ENCODE measurements at places on chromosomes 3 and 15.

GRCh38 chr3:9969632-9970019 is 17.0 kb downstream of the EMC3 start:
- no peak for DNase-seq

DNA sequence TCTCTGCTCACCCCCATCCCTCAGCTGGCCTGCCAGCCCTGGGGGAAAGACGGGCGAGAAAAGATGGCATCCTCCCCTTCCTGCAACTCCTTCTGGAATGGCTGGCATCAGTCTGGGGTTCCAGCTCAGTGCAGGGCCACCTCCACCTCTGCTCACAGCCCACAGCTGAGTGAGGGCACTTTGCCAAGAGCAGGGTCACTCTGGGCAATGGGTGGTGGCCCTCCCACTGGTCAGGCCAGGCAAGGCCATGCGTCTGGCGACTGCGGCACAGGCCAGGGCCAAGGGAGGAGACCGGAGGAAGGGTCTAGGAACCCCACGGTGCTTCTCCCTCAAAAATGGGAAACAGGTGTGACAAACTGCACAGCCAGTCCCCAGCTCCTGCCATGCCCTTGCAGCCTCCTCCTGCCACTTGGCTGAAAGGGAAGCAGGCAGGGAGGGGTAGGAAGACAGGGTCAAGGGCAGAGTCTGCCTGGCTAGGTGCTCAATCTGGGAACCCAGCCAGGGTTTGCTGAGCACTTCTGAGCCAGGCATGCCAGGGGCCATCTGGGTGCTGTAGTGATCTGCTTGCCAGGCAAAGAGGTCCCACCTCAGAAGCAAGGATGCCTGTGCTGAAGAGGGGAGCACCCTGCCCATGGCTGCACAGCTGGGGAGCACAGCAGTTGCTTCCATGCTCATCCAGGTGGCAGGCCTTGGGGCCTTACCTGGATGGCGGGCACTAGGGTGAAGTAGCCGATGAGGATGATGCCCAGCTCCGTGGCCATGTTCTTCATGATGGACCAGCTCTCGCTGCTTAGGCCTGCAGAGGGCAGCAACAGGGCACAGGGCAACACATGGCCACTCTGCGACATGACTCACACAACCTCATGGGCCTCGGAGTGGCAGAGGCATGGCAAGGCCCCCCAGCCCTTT is 41.2 kb downstream of the PTPN23 start:
- DNase-seq = no peak

DNA sequence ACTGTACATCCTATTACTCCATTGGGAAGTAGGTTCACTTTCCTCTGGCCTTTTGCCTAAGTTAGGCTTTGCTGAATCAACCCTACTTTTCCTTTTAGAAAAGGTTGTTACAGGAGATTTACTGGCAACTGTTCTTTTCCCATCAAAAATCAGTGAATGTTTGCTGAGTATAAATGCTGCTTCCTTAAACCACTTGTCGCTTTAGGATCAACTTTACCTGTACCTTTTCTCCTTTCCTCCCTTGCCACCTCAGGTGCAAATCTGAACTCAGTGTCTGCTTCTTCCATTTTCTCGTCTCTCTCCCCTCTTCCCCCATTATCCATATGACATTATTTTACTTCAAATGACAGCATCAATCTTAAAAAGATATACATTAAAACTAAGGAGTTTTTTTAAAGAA is 69.5 kb upstream of the GOLGA6B start:
- no peak for DNase-seq

GRCh38 chr15:63573533-63573932 is 23.7 kb upstream of the FBXL22 start:
- DNase-seq = no peak

DNA sequence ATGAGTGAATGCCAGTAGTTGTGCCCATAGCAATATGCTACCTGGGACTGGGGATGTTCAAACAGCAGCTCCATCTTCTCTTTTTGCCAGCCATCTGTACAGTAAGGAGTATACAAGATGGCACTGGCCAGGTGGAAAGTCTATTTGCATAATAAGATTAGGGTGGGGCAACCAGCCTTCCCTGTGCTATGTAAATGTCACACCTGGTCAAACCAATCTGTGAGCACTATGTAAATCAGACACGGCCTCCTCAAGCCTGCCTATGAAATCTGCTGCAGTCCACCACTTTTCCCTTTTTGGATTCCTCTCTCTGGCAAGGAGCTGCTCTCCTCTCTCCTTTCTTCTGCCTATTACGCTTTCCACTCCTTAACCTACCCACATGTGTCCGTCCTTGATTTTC is 53.0 kb downstream of the C3orf80 start:
- DNase-seq = no peak

GRCh38 chr3:25594007-25594502 is 70.7 kb downstream of the TOP2B start:
- no peak for DNase-seq

DNA sequence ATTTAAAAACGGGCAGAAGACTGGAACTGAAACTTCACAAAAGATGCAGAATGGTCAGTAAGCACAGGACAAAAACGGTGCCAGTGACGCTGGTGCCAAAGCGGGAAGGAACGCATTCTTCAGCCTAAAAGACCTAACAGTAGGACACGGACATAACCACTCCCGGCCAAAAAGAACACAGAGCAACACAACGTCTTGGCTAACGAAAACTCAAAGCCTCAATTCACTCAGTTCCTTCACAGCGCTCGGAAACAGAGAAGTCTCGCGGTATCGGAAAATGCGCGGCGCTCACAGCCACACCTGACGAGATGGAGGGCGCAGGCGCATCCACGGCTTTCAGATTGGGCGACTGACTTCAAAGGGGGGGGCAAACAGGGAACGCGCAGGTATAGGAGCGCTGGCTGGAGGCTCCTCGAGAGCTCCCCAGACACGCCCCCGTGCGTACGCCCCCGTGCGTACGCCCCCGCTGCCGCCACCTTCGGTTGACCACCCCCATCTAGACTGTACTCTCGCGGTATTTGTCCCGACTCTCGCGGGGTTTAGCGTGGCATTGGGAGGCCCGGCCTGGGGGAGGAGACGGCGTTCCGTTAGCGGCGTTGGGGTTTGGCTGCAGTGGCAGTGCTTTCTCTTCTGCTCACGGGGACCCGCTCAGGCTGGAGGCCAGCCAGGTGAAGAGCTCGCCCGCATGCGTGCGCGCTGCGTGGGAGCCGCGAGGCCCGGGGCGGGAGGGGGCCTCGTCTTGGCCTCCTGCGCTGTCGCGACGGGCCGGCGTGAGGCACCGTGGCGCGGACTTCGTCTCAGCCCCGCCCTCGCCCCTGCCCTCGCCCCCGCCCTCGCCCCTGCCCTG is at the start of gene NKTR:
NKTR (plus strand) TSS at position 576 of the 847 bp plus-strand sequence. CDS start 321 bp downstream, outside the sequence.
- peak; percentile 68 for DNase-seq

DNA sequence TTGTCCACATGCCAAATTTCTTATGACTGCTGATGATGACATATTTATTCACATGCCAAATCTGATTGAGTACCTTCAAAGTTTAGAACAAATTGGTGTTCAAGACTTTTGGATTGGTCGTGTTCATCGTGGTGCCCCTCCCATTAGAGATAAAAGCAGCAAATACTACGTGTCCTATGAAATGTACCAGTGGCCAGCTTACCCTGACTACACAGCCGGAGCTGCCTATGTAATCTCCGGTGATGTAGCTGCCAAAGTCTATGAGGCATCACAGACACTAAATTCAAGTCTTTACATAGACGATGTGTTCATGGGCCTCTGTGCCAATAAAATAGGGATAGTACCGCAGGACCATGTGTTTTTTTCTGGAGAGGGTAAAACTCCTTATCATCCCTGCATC is 17.3 kb downstream of the B3GNT5 start:
- no peak for DNase-seq

- DNase-seq = no peak
Measured at GRCh38 chr3:176905331-176905730, 292.0 kb downstream of the TBL1XR1 start.

- DNase-seq = no peak
Measured at GRCh38 chr3:38083871-38084333, 44.9 kb downstream of the DLEC1 start.

- DNase-seq = no peak
Measured at GRCh38 chr3:124209426-124209825, 217.5 kb upstream of the ROPN1 start.

DNA sequence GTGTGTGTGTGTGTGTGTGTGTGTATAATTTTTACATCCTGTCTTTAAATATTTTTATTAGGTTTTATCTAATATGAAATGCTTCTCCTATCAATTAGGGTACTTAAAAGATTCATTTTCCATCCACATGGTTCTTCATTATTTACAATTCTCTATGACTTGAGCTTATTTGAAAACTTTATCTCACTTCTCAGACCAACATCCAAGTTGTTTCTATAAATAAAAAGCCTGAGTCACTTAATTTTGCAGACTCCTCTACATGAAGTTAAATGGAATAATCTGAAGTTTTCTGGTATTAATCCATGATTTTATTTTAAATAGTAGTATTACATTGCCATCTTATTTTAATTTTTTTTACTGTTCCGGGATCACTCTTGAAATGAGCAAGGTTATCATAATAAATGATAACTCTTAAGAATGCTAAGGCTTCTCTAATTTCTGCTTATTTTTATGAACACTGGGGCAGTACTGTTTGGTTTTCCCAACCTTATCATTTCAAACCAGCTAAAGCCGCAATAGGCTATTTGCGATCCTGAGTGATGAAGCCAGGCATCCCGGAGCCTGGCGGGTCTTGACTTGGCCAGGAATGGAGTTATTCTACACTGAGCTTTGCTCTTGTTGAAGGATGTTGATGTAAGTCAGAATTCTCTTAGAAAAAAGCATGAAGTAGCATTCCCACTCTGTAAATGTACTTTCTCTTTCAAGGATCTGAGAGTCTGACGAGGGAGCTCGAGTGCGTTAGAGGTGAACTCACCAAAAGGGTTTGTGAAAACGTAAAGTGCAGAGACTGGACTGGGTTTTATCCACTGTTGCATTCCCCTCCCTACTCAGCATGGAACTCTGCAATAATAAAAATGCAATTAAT is 220.2 kb upstream of the LRTM1 start:
- DNase-seq = no peak

- no peak for DNase-seq
Measured at GRCh38 chr3:120350401-120350941, 1.3 kb upstream of the LRRC58 start.

DNA sequence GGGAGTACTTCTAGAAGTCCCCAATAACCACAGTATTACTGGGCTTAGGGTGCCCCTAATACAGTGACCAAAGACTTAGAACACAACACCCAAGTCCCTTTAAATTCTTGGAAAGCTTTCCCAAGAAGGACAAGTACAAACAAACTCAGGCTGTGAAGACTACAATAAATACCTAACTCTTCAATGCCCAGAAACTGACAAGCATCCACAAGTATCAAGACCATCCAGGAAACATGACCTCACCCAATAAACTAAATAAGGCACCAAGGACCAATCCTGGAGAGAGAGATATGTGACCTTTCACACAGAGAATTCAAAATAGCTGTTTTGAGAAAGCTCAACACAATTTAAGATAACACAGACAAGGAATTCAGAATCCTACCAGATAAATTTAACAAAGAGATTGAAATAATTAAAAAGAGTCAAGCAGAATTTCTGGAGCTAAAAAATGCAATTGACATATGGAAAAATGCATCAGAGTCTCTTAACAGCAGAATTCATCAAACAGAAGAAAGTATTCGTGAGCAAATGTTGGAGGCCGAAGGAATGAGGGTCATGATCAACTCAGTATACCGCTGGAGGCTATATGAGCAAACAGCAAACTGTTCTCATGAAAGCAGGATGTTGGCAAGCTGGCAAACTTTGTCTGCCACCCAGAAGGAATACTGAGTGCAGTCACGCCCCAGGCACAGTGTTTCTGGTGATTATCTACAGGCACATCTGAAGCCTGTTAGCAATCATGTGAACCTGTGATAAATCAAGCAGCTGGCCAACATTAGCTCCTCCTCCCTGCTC is 87.0 kb upstream of the NECTIN3 start:
- no peak for DNase-seq

DNA sequence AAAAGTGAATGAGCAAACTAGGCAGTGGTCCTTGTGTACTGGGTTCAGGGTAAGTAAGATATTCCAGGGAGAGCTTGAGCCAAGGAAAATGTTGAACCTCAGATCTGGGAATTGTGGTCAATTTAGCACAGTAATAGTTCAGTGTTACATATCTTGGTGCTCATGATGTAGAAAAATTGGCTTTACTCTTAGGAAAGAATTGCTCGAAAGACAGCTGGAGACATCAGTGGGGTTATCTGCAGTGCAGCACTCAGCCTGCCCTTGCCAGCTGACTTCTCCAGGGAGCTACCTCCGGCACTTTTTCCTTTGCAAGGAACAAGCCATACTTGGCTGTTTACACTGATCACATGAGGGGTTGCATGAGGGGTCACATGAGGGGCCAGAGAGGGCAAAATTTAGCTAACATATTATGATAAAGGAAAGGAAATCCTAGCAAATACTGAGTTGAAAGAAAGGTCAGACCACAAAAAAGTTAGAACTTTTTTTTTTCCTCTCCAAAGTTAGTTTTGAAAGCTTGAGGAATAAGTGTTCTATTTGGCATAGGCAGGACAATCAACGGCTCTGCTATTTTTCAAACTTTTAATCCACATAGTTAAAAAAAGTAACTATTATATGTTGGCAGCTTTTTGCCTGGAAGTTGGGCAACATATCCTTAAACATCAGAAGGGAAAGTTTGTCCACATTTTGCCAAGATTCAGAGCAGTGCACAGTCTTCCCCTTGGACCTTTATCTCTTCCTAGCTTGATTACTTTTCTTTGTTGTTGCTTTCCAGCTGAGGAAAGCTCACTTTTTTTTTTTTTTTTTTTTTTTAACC is 92.4 kb downstream of the COL6A6 start:
- no peak for DNase-seq

DNA sequence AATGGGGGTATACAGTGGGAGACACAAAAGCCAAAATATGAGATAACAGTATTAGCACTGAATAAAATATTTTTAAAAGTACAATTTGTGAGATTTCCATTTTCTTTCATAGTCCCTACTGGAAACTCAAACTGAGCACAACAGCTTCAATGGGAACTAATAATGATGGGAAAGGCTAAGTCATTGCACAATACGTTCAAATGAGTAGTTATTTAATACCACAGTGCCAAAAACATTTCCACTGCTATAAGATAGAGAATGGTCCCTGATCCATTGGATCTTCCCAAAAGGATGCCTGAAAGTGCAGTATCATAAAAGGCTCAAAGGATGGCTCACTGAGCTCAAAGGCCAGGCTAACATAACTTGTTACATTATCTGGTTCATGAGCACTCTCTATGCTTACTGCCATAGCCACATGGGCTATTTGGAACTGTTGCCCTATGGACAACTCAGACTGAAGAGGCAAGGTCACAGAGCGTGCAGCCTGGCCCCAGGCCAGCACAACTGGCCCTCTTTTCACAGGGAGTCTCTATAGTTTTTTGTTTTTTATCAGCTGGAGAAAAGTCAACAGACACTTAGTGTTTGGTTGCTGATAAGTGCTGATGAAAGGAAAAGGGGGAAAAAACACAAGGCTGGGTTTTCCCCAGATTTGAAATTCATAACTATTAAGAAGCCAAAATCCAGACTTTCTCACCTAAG is 54.1 kb upstream of the PPIB start:
- DNase-seq = no peak
